ENCODE measurements at places on chromosomes 5 and 9. TPM values are rescaled to one million over a fixed set of nuclear protein-coding genes. Genes with fewer than 3 reads are reported as not detected.

DNA sequence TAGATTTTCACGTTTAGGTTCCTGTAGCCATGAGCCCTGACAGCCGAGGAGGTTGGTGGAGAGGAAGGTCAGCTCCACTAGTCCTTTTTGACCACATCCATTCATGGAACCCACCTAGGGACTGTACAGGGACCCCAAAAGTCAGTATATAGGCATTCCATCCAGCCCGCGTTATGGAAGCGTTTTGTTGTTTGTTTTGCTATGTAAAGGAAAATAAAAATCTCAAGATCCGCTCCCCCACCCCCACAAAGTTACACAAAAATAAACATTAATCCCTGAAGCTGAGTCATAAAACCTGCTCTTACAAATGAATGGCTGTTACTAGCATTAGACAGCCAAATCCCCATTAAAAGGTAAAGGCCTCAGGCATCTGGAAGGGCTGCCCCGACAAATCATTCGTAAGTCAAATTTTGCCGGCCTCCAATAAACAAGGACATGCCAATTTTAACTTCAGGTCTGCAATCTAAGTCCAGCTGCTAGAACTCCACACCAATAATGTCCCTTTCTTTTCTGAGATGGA lies 292.9 kb downstream of the MED10 start:
- DNase-seq = no peak
- H3K4me1 ChIP-seq = no peaks in the 10 kb centered on the region
- H3K27ac ChIP-seq = no peak overlapping the region
- H3K27me3 ChIP-seq = no peaks in the 10 kb centered on the region
- H3K4me3 ChIP-seq = no peak overlapping the region

DNA sequence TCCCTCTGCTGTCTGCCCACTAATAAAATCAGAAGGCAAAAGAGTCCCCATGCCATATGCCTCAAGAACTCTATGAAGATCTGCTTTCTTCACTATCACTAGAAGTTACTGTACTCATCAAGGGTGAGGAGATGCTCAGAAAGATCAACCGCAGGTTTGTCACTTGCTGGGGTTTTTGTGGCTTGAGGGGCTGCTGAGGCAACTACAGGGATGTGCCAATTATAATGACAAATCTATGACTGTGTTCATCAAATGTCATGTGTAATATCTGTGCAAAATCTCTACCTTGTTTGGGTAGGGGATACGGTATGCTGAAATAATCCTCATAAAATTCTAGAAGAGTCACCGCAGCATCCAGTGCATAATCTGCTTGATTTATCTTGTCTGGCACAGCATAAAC lies 13.0 kb downstream of the ERAP1 start:
- no peaks in the 10 kb centered on the region for H3K4me1 ChIP-seq
- no peak for DNase-seq
- H3K27ac ChIP-seq = no peak overlapping the region
- no peak overlapping the region for H3K4me3 ChIP-seq
- 0 out of 2 replicates have a peak, but pooled peaks cover 5% of the 10 kb centered on the region for H3K36me3 ChIP-seq

Gene PAEP
- not detected for total RNA-seq

Gene SLCO6A1
- not detected for total RNA-seq

Gene TXNDC15
- total RNA-seq = 61.2 TPM

Gene SMC2
- total RNA-seq = 94.6 TPM

Data from SJCRH30 (cell line).